Tibial nerve (tissue), 4 donors: ENCODE measurements at places on chromosomes 1 and 21.
A peak's percentile ranks its signal among the peaks of the same experiment; 100 is the strongest.

GRCh38 chr1:168396508-168396907, 115.8 kb downstream of the TBX19 start:
- DNase-seq = no peak

DNA sequence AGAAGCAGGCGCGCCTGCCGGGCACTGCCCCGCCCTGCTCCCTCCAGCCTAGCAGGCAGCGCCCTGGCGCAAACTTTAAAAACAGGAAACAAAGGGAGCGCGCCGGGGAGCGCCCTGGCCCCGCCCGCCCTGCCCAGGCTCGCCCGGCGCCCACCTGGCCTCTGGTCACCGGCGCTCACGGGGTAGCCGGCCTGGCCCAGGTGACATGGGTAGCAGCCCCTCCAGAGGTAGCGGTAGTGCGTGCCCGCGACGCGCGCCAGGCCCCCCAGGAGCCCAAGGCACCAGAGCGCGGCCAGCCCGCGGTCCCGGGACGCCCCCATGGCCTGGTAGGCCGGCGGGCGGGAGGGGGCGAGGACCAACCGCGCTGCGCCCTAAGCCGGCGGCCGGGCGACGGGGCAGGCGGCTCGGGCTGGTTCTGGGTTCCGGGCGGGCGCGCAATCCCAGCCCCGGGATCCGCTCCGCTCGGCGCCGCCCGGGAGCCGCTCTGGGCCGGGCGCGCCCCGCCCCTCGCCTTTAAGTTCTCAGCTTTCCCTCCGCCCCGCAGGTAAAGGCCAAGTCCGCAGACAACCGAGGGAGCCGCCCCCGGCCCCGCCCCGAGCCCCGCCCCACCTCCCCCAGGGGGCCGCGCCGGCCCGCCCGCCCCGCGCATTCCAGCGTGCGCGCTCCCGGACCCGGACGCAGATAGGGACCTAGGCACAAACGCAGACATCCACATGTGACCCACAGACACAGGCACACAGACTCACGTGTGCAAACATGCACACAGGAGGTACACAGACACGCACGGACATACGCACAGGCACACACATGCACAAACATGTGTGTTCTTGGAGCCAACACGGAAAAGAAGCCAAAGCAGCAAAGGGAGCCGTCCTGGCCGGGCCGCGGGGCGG, 76.7 kb downstream of the ARHGEF16 start:
- DNase-seq = peak; percentile 54

DNA sequence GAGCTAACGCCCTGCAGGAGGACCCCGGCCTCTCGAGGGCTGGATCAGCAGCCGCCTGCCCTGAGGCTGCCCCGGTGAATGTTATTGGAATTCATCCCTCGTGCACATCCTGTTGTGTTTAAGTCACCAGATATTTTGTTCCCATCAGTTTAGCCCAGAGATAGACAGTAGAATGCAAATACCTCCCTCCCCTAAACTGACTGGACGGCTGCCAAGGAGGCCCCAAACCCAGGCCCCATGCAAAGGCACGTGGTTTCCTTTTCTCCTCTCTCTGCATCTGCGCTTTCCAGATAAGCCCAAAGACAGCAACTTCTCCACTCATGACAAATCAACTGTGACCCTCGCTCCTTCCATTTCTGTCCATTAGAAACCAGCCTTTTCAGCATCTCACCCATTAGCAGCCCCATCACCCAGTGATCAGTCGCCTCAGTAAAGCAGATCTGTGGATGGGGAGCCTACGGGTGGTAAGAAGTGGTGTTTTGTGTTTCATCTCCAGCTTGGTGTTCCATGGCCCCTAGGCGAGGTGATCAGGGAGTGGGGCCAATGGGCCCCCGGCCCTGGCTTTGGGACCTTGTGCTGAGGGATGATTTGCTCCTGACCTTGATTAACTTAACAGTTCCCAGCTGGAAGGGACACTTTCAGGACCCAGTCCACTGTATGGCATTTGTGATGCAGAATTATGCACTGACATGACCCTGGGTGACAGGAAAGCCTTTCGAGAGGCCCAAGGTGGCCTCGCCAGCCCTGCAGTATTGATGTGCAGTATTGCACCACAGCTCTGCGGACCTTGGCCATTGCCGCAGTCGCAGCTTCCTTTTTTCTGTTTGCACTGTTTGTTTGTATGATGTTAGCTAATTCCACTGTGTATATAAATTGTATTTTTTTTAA, 5.2 kb downstream of the NPPA start:
- no peak for DNase-seq

- DNase-seq = no peak
These were observed 921 bp upstream of the MIB2 start for GRCh38 chr1:1614204-1614953.

DNA sequence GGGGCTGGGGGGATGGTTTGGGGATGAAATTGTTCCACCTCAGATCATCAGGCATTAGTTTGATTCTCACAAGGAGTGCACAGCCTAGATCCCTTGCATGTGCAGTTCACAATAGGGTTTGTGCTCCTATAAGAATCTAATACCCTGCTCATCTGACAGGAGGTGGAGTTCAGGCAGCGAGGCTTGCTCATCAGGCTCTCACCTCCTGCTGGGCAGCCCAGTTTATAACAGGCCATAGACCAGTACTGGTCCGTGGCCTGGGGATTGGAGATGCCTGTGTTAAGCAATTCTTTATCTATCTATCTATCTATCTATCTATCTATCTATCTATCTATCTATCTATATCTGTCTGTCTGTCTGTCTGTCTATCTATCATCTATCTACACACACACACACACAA, 525.3 kb upstream of the DAB1 start:
- no peak for DNase-seq

DNA sequence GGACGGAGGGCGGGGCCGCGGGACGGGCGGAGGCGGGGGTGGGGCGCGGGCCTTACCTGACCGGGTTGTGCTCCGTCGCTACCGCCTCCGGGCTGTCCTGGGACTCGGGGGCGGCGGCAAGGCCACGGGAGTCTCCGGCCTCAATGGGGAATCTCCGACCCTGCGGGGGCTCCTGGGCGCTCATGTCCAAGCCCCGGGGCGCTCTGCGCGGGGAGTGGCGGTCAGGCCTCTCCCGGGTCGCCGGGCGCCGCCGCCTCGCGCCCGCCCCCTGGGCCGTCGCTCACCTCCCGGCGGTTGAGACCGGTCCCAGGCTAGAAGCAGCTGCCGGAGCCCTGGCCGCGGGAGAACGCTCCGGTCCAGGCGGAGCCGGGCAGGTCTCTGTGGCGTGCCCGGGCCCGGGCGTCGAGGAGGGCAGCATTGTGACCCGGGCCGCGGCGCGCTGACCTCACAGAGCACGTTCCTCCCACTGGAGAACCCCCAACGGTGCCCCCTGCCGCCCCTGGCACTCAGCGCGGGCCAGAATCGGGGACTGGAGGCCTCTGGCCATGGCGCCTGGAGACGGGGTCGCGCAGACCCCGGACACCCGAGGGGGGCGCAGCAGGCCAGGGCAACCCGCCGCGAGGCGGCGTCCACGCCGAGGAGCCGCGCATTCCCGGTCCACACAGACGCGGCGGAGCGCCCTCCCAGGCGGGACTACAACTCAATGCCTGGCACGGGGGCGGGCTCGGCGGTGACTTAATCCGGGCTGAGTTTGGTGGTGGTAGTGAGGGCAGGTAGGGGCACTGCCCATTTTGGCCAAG, 411 bp downstream of the FAM229A start:
- peak; percentile 47 for DNase-seq

GRCh38 chr1:111552587-111552986, 49.2 kb upstream of the ADORA3 start:
- no peak for DNase-seq
